ENCODE measurements at places on chromosomes 6 and 20.

GRCh38 chr6:118856301-118856700 lies 37.7 kb upstream of the ASF1A start:
- no peak for DNase-seq

DNA sequence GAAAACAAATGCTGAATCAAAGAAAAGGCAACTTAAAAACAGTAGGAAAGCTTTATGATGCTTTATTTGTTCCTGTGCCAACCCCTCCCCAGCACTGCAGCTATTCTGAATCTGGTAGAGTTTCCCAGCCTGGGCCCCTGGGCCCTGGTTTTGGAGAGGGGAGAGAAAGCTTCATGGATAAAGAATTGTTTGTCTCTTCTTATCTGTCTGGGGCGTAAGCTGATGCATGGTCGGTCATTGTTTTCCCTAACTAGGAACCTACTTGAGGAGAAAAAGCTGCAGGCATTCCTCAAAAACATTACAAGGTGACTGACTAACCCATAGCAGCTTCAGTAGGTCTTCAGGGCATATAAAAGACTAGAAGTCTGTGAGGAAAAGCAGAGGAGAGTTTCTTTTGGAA lies 758.1 kb upstream of the EPHA7 start:
- DNase-seq = no peak

- DNase-seq = no peak
These were observed 1.4 kb downstream of the IL22RA2 start for GRCh38 chr6:137171824-137172733.

GRCh38 chr6:166005401-166005943 lies 162.2 kb downstream of the TBXT start:
- no peak for DNase-seq

DNA sequence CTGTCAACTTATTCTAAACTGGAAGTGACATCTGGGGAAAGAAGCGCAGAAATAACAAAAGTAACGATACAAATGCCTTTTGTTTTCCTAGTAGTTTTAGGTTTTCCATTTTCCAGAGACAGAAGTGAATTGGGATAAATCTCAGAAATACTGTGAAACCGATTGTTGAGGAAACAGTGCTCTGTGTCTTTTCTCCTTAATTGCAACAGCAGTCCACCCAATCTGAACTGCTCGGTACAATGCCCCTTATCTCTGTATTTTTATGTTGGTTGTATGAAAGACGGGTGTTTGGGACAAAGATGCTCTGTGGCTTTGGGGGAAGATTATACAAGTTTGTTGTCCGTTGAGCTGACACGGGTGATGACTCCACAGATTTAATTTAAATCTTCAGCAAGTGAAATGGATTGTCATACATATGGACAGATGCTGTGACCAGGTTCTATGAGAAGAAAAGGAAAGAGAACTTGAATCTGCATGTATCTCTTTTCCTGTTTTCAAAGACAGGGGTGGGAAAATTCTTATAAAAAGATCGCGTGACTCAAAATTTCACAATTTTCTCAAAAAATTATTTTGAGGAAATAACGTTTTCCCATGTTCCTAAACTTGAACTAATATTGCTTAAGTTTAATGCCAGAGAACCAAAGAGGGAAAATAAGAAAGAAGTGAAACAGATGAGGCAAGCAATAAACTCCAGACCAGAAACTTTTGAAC lies 41.2 kb downstream of the SASH1 start:
- DNase-seq = no peak

DNA sequence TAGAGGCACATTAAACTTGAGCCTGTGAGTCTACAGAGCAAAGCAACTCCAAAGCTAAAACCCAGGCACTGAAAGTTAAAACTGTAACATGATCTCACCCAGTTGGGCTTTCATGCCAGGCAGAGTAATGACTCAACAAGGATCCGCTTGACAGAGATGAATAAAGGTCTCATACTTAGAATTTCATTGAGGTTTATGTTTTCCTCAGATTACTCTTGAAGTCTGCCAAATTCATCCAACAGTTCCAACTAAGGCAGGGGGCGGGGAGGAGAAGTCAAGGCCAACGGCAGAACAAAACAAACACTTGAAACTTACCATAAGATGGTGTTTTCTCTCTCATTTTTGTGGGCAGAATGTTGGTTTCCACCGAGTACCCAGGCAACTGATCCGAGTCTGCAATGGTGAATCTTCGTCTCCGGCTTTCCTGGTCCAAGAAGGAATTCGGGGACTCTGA lies 54.0 kb upstream of the IPCEF1 start:
- no peak for DNase-seq
